Stimulated activated naive CD4-positive, alpha-beta T cell (primary cell): ENCODE measurements at places on chromosomes 16 and 17.

GRCh38 chr17:51376739-51377138 is 116.4 kb downstream of the UTP18 start:
- no peak for DNase-seq

GRCh38 chr17:83117583-83117982 is 38.2 kb downstream of the METRNL start:
- DNase-seq = no peak

- DNase-seq = no peak
These were observed 33.0 kb downstream of the PITPNM3 start for GRCh38 chr17:6523330-6523729.

- DNase-seq = no peak
These were observed 4.0 kb downstream of the C1QTNF1 start for GRCh38 chr17:79027925-79028491.

DNA sequence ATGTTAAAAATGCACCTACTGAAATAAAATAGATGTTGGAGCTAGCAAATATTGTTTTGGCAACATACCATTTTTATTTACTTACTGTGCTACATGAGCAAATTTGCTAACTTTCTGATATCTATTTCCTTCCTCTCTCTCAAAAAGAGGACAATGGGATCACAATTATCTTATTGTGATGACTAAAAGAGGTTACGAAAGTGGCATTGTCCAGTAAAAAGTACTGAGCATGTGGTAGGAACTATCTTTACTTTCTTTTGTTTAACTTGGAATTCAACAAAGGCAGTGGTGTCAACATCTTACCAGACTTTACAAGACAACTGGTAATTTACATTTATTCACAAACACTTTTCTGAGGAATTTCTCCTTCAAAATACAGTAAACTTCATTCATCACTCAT is 1542.6 kb upstream of the CDH8 start:
- no peak for DNase-seq

GRCh38 chr17:18011286-18011685 is 27.7 kb downstream of the ATPAF2 start:
- DNase-seq = no peak

DNA sequence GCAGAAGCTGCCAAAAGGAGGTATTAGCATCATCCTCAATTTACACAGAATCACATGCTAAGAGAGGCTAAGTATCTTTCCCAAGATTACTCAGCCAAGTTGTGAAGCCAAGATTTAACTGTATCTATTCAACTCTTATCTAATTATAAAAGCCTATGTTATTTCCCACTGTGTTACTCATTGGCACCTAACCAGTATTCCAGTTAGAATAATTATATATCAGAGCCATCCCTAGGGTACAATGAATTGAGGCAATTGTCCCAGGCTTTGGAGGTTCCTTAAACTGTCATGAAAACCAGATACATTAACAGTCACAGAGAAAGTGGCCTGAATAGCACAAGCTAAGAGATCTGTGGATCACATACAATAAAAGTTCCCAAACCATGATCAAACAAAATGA is 10.9 kb upstream of the AMFR start:
- DNase-seq = no peak

DNA sequence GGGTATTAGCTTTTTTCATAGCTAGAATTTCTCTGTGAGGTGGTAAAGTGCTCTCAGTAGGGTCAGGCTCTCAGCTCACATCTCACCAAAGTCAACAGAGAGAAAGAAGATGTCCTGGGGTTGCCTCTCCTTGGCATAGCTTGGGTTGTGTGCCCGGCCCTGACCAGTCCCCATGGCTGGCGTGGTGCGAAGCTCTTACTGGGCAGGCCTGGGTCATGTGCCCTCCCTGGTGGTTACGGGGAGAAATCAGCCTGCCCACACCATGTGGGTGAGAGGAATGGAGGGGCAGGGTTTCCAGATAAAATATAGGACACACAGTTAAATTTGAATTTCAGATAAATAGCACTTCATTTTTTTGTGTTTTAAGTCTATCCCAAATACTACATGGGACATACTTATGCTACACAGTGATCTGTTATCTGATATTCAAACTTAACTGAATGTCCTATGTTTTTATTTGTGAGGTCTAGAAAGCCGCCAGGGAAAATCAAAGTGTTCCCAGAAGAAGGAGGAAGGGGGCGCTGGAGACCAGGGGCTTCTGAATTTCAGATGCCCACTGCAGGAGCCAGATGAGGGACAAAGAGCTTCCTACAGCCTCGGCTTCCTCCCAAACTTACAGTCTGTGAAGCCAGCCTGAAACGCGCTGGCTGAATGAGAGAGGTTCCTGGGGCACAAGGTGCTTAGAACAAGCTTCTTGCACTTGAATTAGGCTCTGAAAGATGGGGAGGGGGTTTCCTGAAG is 45.4 kb downstream of the NKD1 start:
- DNase-seq = no peak

DNA sequence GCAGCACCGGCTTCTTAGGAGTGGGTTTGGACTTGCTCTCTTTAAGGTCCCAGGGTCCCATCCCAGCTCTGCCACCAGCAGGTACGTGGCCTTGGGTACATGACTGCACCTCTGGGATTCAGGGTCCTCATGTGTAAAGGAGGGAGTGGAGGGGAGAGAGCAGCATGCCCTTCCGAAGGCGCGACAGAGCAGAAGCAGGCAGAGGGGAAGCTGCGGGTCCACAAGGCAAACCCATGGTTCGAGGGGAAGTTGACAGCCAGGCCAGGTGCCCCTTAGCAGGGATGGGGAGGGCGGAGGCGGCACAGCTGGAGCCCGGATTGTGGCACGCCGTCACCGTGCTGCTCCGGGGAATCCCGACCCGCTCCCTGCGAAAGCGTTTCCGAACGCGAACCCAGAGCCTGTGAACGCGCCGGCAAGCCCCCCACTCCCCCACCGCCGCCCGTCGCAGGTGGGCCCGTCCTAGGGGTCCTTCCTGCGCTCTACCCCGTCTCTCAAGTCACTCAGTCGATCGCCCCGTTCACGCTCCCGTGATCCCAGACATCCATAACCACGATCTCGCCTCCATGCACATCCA is 4.1 kb upstream of the TBX2 start:
- DNase-seq = no peak

DNA sequence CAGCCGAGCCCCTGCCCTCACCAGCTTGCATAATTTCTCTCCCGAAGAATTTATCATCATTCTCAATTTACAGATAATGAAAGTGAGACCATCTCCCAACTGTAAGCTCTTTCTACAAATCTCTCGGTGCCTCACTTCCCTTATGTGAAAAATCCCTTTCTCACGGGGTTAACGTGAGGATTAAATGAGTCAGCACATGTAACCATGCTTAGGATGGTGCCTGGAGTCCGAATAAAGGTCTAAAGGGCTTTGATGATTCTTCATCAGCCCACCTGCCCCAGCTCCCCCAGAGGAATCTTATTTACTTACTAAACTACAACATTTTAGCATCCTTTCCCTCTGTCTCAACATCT is 24.8 kb upstream of the PIK3R6 start:
- no peak for DNase-seq

DNA sequence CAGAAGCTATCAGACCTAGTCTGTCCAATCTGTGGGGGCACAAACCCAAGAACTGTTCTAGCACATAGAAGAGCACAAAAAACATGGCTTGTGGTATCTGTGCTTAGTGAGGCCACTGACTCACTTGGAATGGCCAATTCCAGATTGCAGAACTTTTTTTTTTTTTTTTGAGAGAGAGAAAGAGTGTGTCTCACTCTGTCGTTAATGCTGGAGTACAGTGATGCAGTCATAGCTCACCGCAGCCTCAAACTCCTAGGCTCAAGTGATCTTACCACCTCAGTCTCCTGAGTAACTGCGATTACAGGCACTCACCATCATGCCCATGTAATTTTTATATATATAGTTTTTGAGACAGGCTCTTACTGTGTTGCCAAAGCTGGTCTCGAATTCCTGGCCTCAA is 77.2 kb upstream of the CLEC3A start:
- no peak for DNase-seq

DNA sequence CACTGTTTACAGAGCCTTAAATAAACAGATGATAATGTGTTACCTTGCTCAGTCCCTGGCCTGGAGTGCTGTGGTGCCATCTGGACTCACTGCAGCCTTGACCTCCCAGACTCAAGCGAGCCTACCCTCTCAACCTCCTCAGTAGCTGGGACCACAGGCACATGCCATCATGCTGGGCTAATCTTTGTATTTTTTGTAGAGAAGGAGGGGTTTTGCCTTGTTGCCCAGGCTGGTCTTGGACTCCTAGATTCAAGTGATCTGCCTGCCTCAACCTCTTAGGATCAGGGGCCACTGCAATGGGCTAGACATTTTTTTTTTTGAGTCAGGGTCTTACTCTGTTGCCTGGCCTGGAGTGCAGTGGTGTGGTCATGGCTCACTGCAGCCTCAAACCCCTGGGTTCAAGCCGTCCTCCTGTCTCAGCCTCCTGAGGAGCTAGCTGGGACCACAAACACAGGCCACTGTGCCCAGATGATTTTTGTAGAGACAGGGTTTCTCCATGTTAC is 5.0 kb upstream of the NAGLU start:
- no peak for DNase-seq

DNA sequence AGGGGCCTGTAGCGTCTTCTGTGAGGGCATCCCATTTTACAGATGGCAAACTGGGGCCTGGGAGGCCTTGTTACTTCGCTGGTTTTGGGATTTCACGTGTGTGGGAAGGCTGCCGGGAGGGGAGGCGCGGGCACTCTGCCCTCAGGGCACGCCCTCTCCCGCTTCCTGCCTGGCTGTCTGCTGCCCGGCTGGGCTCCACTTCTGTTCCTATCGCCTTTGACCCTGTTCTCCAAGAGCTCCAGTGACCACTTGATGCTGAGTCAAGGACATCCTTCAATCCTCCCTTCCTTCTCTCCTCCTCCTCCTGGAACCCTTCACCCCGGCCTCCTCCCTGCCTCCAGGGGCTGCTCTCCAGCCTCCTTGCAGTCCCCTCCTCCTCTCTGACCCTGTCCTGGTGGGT is 16.0 kb downstream of the SPNS3 start:
- DNase-seq = no peak

- DNase-seq = no peak
These were observed 16.8 kb downstream of the GALNS start for GRCh38 chr16:88839745-88840599.

GRCh38 chr16:53756275-53756996 is 52.5 kb downstream of the FTO start:
- no peak for DNase-seq

DNA sequence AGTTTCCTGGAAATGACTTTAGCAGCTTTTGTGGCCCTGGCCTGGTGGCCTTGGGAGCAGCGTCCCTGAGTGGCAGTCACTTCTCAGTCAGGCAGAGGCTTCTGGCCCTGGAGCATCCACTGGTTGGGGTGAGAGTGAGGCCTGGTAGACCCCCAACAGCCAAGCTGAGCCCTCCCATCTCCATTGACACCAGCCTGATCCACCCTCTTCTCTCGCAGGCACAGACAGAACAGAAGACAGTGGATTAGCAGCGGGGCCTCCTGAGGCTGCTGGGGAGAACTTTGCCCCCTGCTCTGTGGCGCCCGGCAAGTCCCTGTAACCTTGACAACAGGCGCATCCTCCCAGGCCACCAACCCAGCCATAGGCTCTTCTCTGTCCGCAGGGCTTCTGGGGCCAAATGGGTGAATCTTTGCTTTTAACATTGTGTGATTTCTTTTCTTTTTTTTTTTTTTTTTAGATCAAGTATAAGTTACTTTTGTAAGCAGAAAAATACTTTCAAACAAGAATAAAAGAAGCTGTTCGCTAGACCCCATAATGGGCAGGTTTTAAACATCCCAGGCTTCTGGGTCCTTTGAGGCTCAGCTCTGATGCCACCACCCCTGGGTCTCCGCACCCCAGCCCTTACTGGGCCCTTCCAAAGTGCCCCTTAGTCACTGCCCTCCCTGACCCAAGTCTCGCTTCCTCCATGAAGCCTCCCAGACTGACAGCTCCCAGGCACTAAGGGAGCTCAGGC is 12.7 kb upstream of the FLYWCH1 start:
- no peak for DNase-seq

DNA sequence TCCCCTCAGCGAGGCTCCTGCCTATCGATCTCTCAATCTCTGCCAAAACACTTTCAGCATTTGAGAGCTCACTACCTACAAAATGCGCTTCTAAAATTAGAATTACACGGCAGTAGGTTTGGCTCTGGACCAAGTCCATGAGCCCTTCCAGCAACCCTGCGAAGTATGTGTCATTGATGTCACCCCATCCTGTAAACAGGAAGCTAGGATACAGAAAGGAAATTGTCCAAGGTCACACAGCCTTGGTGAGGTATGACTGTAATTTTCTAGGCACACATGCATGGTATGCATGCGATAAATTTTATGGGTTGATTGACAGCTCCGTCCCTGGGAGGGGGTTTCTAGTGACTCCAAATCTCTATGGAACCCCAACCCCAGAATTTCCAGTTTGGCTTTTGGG is 330.3 kb upstream of the CDH5 start:
- no peak for DNase-seq

DNA sequence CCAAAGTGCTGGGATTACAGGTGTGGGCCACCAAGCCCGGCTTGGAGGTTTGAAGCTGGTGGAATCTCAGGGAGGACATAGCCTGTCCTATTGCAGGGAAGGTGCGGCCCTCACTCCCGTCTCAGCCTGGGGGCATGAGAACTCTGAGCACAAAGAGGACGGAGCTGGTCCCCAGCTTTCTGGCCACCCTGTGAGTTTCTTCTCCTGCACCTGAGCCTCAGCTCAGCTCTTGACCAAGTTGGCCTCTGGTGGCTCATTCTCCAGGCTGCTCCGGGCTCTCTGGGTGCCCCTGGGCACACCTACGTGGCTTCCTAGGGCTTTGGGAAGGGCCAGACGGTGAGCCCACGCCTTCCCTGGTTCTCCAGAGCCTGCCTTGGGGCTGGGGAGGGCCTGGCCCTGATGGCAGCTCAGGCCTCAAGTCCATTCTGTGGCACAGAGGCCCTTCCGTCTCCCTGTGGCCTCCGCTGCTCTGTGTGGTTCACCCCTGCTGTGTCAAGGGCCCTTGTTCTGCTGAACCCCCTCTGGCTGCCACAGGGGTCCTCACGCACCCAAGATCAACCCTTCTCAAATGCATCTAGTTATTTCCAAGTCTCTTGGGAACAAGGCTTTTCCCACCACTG is 6.9 kb upstream of the FASN start:
- no peak for DNase-seq

DNA sequence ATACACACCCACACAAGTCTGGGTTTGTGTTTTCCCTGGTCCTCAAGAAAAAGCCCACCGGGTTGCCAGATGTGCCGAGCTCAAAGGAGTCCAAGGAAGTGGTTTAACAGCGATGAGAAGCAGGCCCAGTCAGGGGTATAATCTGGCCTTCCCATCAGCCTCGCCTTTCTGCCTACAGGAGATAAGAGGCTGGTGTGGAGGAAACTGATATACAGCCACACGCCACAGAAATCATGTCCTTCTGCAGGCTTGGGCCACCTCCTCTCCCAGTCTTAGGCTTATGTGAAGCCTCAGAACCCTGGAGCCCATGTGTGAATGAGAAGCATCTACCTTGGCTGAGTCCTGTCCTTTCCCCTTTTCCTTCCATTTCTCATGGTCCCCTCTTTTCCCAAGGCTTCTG is 43.6 kb upstream of the MMP2 start:
- no peak for DNase-seq
